ENCODE measurements at places on chromosomes 12 and 14. TPM values are rescaled to one million over a fixed set of nuclear protein-coding genes. Genes with fewer than 3 reads are reported as not detected.

The KCNA5 gene
- 0.79 TPM for polyA plus RNA-seq

The STAC3 gene
- polyA plus RNA-seq = 4.0 TPM

The COX8C gene
- 0.27 TPM for polyA plus RNA-seq

The GDF3 gene
- 0.27 TPM for polyA plus RNA-seq

The RNASE2 gene
- polyA plus RNA-seq = 0.39 TPM

The PKP2 gene
- polyA plus RNA-seq = 37.1 TPM

- DNase-seq = no peak
These were observed 16.3 kb upstream of the POLR3B start for GRCh38 chr12:106341086-106341877.

- DNase-seq = no peak
These were observed 35.3 kb downstream of the MAP1LC3B2 start for GRCh38 chr12:116594325-116595038.

- peak; percentile 36 for DNase-seq
These were observed 1.5 kb upstream of the SRRM4 start for GRCh38 chr12:118979763-118980406.

DNA sequence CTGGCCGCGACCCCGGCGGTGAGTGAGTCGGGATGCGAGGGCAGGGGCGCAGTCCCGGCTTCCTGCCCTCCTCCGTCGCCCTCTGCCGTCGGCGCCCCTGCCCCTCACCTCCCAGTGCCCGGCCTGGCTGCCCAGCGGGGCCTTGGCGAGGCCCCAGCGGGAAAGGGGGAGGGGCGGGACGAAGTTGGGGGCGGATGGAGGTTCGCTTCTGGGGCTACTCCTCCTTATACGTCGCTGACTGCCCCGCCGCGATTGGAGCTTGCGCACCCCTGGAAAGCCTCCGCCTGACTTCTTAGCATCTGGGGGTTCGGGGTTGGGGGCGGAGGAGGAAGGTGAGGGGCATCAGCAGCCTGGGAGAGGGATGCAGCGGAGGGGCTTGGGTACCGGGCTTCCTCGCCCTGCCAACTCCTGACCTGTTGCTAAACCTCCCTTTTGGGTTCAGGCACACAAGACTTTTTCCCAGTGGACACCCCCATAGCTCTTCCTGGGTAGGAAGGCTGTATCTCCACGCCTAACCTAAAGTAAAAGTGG, 406 bp downstream of the TMEM263 start:
- no peak for DNase-seq

DNA sequence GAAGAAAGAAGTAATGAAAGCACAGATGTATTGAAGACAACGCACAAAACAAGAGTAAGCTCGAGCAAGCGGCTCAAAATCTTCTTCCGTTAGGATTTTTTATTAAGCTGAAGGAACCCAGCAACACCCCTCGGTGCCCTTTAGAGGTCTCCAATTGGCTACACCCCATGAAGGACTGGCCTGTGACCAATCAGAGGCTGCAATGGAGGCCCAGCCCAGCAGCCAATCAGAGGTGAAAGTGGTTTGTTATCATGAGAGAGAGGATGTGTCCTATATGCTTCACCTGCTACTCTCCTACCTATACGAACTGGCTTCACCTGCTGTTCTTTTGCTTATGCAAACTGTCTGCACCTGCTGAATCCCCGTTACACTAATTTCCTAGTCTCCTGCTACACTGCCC, 358.8 kb downstream of the C12orf50 start:
- DNase-seq = no peak

GRCh38 chr12:12201274-12201758, 65.5 kb downstream of the LRP6 start:
- no peak for DNase-seq

- DNase-seq = peak; percentile 4
These were observed 81.2 kb upstream of the ATF7IP start for GRCh38 chr12:14284184-14284722.

GRCh38 chr12:15155271-15155670, 65.9 kb downstream of the RERG start:
- DNase-seq = no peak

Measured in large intestine (tissue), 12 donors.